Brain microvascular endothelial cell (primary cell): ENCODE measurements at places on chromosomes 13 and 19.

- DNase-seq, result no peak
These were observed 539 bp downstream of the ZNF554 start for GRCh38 chr19:2820112-2820702.

DNA sequence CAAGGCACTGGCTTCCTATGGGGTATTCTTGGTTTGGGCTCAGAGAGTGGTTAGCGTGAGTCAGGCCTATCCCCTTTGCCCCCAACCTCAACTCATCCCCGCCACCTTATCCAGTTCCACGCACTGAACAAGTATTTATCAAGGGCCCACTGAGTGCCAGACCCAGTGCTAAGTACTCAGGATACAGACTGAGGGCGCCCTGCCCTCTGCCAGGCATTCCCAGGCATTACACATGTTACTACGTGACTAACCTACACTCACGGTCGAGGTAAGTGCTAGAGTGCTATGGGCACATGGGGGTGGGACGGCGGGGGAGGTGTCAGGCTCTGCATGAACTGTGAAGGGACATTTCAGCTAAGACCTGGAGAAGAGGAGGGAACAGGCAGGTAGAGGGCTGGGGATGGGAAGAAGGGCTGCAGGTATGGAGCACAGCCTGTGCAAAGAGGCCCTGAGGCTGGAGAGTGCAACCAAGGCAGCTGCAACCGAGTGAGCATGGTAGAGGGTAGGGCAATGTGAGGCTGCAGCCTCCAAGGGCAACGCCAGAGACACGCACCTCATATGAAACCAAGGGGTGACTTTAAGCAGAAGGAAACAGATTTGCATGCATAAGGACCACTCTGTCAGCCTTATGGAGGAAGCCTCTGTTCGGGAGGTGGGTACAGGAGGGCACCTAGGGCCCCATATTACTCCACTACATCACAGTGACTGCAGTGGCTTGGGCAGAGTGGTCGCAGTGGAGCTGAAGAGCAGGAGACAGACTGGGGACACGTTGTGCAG is 22.5 kb downstream of the DHRS12 start:
- no peak for DNase-seq

DNA sequence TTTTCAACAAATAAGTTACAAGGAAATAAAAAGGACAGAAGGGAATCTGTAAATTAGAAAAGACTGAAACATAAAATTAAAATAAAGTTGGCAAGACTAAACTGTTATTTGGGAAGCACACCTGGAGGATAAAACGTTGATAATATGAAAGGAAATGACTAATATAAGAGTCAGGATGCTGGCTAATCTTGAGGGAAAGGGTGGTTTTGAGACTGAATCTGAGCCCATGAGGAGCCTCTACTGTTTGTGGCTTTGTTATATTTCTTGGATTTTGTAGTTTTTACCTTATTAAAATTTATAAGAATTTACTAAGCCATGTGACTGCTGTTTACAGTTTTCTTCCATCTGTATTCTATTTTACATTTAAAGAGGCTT is 718.0 kb upstream of the SPRY2 start:
- no peak for DNase-seq

GRCh38 chr19:36030264-36031148 is 2.2 kb downstream of the CLIP3 start:
- no peak for DNase-seq

DNA sequence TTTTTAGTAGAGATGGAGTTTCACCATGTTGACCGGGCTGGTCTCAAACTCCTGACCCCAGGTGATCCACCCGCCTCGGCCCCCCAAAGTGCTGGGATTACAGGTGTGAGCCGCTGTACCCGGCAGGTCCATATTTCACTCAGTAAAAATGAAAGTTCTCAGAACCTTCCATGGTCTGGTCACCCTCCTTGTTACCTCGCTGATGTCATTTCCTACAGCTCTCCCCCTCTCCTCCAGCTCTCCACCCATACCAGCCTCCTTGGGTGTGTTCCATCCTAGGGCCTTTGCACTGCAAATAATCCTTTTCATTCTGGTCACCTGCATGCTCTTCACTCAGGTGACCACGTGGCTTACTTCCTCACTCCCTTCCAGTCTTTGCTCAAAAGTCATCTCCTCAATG is 78.2 kb upstream of the TNFSF11 start:
- DNase-seq, result no peak

DNA sequence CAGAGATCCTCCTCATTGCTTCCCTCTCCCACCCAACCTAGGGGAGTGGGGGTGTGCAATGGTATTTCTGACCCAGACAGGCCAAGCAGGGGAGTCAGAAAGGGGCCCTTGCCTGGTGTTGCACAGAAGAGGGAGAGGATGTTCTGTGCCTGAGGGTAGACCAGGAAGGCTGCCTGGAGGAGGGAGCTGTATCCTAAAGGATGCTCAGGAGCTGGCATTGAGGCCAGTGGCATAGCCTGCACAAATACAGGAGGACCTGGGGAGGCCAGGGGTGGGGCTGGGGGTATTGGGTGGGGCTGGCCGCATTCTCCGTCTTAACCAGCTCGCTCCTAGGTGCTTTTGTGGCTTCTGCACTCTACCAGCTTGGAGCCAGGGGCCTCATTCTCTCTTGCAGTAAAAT is 4.4 kb downstream of the RNF225 start:
- no peak for DNase-seq

- no peak for DNase-seq
These were observed 27.9 kb downstream of the PPP5C start for GRCh38 chr19:46374536-46375475.

GRCh38 chr19:30367006-30367405 is 5.2 kb upstream of the ZNF536 start:
- DNase-seq, result no peak
